ENCODE measurements at places on chromosomes 1 and 21.
A peak's percentile ranks its signal among the peaks of the same experiment; 100 is the strongest.

- DNase-seq, result no peak
Observed at GRCh38 chr1:53992085-53992874, 25.7 kb downstream of the LDLRAD1 start.

- DNase-seq, result peak; percentile 95
Observed at GRCh38 chr1:178093494-178093950, 382 bp upstream of the RASAL2 start.

DNA sequence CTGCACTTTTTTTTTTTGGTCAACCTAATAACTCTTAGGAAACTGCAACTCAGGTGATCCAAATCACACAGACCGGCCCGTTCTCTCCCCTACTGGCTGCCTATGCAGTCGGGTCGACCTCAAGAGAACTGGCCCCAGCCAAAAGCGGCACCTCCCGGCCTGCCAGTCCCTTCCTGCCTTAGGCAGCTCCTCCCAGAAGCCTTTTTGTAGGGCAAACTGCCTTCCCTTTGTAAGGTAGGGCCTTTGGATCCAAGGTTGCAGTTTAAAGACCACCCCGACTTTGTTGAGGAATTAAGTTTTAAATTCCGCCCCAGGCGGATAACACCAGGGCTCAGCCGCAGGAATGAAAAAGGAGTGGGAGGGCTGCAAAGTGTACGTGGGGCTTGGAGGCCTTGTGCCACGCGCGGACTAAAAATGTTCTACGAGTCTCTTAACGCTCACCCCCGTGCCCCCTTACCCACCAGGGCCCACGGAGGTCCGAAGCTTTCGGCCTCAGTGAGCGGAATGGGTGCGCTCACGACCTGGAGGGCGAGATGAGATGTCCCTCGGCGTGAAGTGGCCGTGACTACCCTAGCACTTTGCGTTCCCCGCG, 642 bp upstream of the ST3GAL3 start:
- peak; percentile 43 for DNase-seq

DNA sequence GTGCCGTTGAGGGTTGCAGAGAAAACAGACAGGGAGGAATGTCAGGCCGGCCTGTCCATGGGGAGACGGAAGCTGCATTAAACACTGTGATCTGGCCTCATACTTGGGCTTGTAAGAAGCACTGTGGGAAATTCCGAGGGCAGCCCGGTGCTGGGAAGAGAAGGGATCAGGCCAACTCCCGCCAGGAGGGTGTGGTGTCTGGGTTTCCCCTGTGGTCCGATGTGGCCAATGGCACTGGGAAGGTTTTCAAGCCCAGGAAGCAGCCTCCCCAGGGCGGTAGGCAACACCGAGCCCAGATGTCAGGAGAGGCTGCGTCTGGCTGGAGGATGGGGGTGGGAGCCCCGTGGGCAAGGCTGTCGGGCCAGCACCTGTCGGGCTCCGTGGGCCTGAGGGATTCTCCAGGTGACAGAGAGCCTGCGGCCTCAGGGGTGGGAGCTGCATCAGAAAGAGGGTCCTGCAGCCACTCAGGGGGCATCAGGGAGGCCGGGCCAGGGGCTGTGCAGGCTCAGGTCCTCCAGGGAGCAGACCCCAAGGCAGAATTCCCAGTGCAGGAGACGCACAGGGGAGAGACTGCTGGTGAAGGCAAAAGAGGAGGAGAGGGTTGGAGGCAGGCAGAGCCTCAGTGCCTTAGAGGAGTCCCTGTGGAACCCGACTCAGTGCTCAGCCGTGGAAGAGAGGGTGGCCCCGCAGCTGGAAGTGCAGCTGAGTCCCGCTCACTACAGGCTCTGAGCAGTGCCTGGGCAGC, 8.4 kb downstream of the UBASH3A start:
- no peak for DNase-seq

DNA sequence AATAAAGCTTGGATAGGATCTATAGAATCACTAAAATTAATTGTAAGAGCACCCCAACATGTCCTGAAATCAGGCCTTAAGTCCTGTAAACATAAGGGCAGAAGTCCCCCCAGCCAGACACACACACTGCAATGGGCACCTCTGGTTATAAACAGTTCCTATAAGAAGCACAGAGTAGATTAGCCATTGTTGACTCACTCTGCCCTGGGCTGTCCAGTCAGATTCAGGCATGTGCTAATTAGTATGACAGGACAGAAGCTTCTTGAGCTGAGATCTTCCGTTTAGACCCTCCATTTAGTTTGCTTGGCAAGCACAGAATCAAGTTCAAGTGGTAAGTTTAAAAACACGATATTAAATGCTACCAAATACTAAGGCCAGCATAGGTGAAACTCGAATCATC, 11.8 kb upstream of the DENND1B start:
- no peak for DNase-seq

- DNase-seq, result no peak
Observed at GRCh38 chr1:247317702-247318101, 14.0 kb downstream of the ZNF496 start.

All from KBM-7 (cell line).